ENCODE measurements at places on chromosomes 16 and 17. TPM values are rescaled to one million over a fixed set of nuclear protein-coding genes. Genes with fewer than 3 reads are reported as not detected.

GRCh38 chr16:49837688-49838410 is 18.1 kb downstream of the ZNF423 start:
- peaks cover 65% of the 10 kb centered on the region for H3K4me1 ChIP-seq
- H3K4me3 ChIP-seq = no peak overlapping the region
- no peak for DNase-seq
- H3K27me3 ChIP-seq = no peaks in the 10 kb centered on the region
- H3K36me3 ChIP-seq = peaks cover 4% of the 10 kb centered on the region

DNA sequence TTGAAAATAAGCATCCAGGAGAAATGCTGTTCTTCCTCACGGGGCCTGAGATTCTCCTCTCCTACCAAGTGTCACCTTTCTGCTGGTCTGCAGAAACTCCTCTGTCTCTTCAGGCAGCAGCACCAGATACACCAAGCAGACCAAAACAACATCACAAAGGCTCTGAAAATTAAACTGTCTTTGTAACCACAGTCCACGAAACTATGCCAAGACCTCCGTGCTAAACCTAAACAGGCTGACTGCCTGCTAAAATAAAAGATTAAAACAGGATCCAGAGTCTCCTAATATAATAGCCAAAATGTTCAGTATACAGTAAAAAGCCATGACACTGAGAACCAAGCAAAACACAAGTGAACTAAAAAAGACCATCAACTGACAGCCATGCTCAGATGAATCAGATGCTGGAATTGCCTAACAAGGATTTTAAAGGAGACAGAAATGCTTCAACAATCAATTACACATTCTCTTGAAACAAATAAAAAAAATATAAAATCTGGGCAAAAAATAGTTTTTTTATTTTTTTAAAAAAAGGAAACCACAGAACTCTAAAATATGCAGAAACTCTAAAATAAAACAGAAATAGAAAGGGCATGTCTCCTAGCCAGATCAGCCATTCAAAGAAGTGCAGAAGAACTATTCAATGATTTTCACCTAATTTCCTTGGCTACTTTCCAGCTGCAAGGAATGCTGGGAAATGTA is 50.3 kb upstream of the TOX3 start:
- H3K4me3 ChIP-seq = no peak overlapping the region
- no peaks in the 10 kb centered on the region for H3K27me3 ChIP-seq
- no peak for DNase-seq
- no peaks in the 10 kb centered on the region for H3K4me1 ChIP-seq
- H3K27ac ChIP-seq = no peak overlapping the region

DNA sequence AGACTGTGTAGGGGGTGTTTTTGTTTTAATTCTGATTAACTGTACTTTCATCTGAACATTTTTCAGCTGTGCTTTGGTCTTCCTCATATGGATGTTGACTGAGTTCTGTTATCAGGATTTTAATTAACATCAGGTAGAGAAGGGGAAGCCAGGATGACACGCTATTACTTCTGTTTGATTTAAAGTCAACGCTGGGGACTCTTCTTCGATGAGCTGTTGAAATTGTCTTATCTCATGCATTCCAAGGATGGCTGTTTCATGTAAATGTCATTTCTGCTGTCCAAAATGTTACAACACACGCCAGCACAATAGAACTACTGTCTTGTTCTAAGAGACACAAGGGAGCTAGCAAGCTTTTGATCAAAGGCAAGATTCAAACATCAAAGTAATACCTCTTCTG is 263.3 kb upstream of the CDH5 start:
- no peaks in the 10 kb centered on the region for H3K27me3 ChIP-seq
- no peaks in the 10 kb centered on the region for H3K4me1 ChIP-seq
- DNase-seq = peak; percentile 56
- H3K4me3 ChIP-seq = no peak overlapping the region
- no peaks in the 10 kb centered on the region for H3K36me3 ChIP-seq

GRCh38 chr16:69727916-69728270 is 1.5 kb upstream of the NQO1 start:
- peaks cover 24% of the 10 kb centered on the region for H3K4me1 ChIP-seq
- H3K27me3 ChIP-seq = no peaks in the 10 kb centered on the region
- H3K4me3 ChIP-seq = no peak overlapping the region
- peaks cover 2% of the 10 kb centered on the region for H3K36me3 ChIP-seq

DNA sequence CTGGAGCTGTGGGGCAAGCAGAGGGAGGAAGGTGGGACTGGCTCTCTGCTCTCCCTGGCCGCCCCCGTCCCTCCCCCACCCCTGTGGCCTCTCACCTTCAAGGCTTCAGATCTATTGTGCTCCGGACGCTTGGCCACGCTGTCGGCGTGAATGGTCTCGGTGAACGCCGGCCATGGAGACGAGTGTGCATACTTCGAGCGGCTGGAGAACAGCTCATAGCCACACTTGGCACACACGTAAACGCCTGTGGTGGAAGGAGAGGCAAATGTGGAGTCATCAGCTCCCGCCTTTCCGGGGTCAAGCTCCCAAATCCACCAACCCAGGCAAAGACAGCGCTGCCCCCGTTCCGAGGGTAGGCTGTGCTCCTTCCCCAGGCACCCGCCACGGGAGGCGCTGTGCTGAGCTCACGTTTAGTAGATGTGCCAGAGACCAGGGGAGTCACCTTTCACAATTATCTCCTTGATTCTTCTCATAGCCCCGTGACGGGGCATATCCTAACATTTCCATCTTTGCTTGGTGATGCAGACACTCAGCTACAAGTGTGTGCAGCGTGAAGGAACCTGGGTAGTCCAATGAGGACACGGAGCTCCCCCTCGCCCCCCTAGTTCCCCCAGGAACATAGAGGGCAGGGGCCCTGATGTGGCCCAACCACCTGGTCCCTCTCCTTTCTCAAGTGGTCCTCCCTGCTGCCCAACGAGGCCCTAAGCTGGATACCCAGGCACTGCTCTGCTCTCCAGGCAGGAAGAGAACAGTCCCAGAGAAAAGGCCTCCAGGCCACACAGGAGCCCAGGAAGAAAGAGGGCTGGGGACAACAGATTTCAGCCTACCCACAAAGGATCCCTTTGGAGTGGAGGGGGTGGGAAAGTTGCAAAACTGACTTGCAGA is 1.6 kb downstream of the MSRB1 start:
- H3K36me3 ChIP-seq = peaks cover 41% of the 10 kb centered on the region
- H3K4me3 ChIP-seq = no peak overlapping the region
- no peaks in the 10 kb centered on the region for H3K27me3 ChIP-seq
- DNase-seq = no peak
- H3K27ac ChIP-seq = no peak overlapping the region
- H3K4me1 ChIP-seq = peaks cover 23% of the 10 kb centered on the region

DNA sequence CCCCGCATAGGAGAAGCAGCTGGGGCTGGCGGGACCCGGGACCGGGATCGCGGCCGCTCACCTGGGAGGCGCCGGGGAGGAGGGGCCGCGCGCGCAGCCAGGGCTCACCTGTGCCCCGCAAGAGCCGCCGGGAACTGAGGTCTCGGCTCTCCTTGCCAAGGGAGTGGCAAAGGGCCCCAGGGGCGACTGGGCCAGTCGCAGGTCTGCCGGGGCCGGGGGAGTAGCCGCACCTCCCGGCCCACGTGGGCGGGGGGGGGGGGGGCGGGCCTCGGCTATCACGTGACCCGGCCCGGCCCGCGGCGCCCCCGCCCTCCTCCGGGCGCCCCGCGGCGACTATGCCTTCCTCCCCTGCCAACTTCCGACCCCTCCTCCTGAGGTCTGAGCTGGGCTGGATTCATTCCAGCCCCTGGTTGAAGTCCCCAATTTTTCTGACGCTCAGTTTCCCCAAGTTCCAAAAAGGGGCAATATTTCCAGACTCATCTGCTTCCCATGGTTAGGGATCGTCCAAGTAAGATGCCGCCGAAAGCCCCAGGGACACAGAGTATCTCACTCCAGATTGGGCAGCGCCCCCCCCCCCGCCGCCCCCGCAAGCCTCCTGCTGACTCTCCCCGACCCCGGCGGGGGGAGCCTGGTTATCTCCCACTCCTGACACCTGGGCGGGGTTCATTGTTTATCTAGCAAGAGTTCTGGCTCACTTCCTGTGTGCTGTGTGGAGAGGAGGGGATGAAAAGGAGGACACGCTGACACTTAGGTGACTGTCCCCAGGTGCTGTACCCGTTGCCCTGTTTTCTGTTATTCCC is at the start of gene TMC6:
Gene TMC6, minus strand, starts transcription at position 205 of the 800 bp plus-strand sequence. CDS start 1,923 bp downstream, outside the sequence.
- peak within 1 kb of the TSS; percentile 55 for H3K4me3 ChIP-seq
- peaks cover 22% of the 10 kb centered on the region for H3K36me3 ChIP-seq
- peak; percentile 61 for DNase-seq
- peak within 1 kb of the TSS; percentile 92 for H3K27ac ChIP-seq
- H3K4me1 ChIP-seq = peaks cover 77% of the 10 kb centered on the region

DNA sequence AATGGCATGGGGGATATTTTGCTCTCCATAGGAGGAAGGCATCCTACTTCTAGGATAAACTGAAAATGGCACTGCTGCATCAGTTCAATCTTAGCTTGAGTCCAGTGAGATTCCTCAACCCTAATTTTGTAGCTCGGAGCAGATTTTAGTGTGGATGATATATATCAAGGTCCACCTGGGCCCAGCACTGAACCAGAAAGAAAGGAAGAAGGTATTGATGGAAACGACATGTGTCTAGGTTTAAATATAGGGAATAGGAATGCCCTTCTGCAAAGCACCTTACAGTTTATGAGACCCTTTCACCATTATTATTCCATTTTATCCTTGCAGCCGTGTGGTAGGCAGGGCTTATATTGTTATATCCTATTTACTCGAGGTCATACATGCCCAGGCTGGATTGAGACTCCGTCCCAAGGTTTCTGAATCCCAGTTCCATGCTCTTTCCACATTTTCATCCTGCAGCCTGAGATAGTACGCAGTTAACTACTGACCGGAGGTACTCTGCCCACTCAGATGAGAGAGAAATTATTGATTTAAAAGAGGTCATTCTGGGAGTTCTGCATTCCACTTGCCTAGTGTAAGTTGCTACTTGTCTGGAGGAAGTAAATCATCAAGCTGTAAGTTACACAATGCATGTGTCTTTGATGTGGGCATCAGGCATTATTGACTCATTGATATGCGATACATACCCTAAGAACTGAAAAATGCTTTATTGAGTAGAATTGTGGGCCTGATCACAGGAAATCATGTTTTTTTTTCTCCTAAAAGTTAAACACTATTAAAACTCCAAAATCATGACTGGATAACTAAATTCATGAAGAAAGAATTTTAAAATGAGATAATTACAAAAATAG is 10.1 kb downstream of the KRT39 start:
- no peak overlapping the region for H3K4me3 ChIP-seq
- no peak for DNase-seq
- H3K36me3 ChIP-seq = no peaks in the 10 kb centered on the region
- H3K4me1 ChIP-seq = no peaks in the 10 kb centered on the region
- H3K27ac ChIP-seq = no peak overlapping the region
- H3K27me3 ChIP-seq = no peaks in the 10 kb centered on the region

DNA sequence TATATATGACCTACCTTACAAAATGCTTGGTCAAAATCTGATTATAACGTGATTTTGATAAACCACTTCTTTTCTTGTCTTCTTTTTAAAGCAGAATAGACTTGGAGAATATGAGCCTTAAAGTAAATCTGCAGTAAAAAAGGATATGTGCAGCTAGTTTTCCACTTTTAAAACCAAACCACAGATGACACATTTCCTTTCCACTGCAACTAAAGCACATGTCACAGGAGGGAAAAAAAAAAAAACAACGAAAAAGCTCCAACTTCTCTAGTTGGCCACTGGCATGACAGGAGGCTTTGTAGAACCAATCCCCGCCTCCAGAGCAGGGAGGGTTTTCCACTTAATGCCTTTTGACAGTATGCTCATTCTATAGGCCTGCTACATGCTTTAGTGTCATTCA is at the start of gene EVI2A:
Gene EVI2A, minus strand, starts transcription at position 142 of the 400 bp plus-strand sequence. CDS start 2,609 bp downstream, outside the sequence.
- no peaks in the 10 kb centered on the region for H3K27me3 ChIP-seq
- DNase-seq = peak; percentile 41
- no peaks in the 10 kb centered on the region for H3K4me1 ChIP-seq
- peak within 1 kb of the TSS; percentile 36 for H3K27ac ChIP-seq

GRCh38 chr17:77877646-77878355 is 80.7 kb upstream of the TNRC6C start:
- no peaks in the 10 kb centered on the region for H3K27me3 ChIP-seq
- H3K27ac ChIP-seq = no peak overlapping the region
- no peaks in the 10 kb centered on the region for H3K36me3 ChIP-seq
- H3K4me1 ChIP-seq = peaks cover 59% of the 10 kb centered on the region
- H3K4me3 ChIP-seq = no peak overlapping the region

- H3K4me1 ChIP-seq = no peaks in the 10 kb centered on the region
- no peak for DNase-seq
- no peaks in the 10 kb centered on the region for H3K36me3 ChIP-seq
- H3K27ac ChIP-seq = no peak overlapping the region
- H3K4me3 ChIP-seq = no peak overlapping the region
Observed at GRCh38 chr16:47129755-47130435, 13.8 kb downstream of the NETO2 start.

- H3K27me3 ChIP-seq = no peaks in the 10 kb centered on the region
- DNase-seq = no peak
- H3K4me1 ChIP-seq = no peaks in the 10 kb centered on the region
- no peak overlapping the region for H3K27ac ChIP-seq
- H3K4me3 ChIP-seq = no peak overlapping the region
Observed at GRCh38 chr16:15611610-15612009, 31.3 kb downstream of the MARF1 start.

- no peak overlapping the region for H3K4me3 ChIP-seq
- no peaks in the 10 kb centered on the region for H3K27me3 ChIP-seq
- peaks cover 7% of the 10 kb centered on the region for H3K4me1 ChIP-seq
- H3K27ac ChIP-seq = peak overlapping the region; percentile 50
- DNase-seq = peak; percentile 67
Observed at GRCh38 chr16:78277321-78278055, 178.0 kb downstream of the WWOX start.

- peak overlapping the region; percentile 26 for H3K4me3 ChIP-seq
- no peaks in the 10 kb centered on the region for H3K27me3 ChIP-seq
- DNase-seq = peak; percentile 35
Observed at GRCh38 chr17:21452377-21453143, 76.4 kb downstream of the KCNJ12 start.

GRCh38 chr16:87216148-87216840 is 100.9 kb downstream of the C16orf95 start:
- H3K27me3 ChIP-seq = no peaks in the 10 kb centered on the region
- peak; percentile 40 for DNase-seq
- H3K36me3 ChIP-seq = no peaks in the 10 kb centered on the region
- peaks cover 18% of the 10 kb centered on the region for H3K4me1 ChIP-seq

GRCh38 chr16:1066584-1067172 is 5.9 kb upstream of the SSTR5 start:
- peaks cover 47% of the 10 kb centered on the region for H3K27me3 ChIP-seq
- H3K36me3 ChIP-seq = peaks cover 2% of the 10 kb centered on the region
- no peak for DNase-seq
- no peak overlapping the region for H3K4me3 ChIP-seq
- H3K4me1 ChIP-seq = peaks cover 25% of the 10 kb centered on the region

PYY gene
- total RNA-seq = not detected

VPS35 gene
- total RNA-seq = 111 TPM
